ENCODE measurements at places on chromosomes 1 and 21.

DNA sequence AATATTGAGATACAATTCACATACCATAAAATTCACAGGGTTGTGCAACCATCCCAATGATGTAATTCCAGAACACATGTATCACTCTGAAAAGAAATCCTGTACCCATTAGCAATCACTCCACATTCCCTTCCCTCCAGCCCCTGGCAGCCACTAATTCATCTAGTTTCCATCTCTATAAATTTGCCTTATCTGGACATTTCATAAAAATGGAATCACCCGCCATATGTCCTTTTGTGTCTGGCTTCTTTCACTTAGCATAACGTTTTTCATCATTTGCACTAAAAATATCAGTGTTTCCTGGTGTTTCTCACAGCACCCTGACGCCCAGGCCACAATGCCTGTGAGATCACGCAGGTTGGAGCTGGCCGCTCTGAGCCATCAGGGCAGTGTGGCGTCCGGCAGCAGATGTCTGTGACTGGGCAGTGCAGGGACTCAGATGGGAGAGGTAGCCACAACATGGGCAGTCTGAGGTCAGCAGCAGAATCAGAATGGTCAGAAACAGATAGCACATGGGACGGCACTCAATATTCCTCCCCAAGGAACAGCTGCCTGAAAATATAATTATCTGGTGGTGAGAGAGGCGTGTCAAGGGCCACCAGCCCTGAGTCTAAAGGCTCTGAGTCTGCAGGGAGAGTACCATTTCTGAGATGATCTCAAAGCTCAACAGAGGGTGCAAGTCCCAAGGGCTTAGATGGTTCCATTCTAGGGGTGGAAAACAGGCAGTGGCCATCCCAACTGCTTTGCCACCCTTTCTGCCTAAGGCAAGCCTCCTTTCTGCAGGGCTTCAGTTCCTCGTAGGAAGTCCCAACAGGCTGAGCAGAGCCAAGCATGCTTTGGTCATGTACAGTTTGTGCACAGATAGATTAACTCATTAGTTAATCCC, 129.4 kb upstream of the EDN2 start:
- ATAC-seq, result no peak

- ATAC-seq, result no peak
These were observed 77.6 kb downstream of the EPHB2 start for GRCh38 chr1:22788254-22788661.

DNA sequence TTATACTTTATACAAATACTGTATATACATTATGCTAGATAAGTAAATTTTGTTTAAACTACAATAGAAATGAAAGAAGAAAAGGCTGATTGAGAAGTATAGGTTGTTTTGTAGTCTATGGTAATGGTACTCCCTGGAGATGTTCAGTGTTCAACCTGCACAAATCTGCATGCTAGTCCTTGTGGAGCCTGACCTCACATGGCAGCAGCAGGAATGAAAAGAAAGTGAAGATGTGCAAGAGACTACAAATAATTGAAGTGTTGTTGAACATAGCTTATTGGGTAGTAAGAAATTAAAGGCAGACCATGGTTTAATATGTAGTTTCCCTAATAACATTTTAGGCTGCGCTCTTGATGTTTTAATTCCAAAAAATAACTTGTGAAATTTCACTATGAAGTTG, 201.2 kb downstream of the TGFB2 start:
- ATAC-seq, result no peak

- ATAC-seq, result no peak
These were observed 47.2 kb upstream of the IFFO2 start for GRCh38 chr1:19003371-19004290.

- peak; percentile 66 for ATAC-seq
These were observed 33.1 kb downstream of the KCNJ15 start for GRCh38 chr21:38289705-38290485.

DNA sequence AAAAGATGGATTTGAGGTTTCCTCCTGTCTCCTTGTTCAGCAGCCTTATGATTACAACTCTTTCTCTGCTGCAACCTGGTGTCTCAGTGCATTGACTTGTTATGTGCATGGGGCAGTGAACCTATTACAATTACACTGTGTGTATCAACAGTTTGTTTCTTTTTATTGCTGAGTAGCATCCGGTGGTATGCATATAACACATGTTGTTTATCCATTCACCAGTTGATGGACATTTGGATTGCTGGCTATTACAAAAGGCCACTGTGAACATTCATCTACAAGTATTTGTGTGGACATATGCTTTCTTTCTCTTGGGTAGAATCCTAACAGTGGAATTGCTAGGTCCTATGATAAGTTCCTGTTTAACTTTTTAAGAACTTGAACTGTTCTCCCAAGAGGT, 65.9 kb downstream of the FMO4 start:
- ATAC-seq, result no peak

DNA sequence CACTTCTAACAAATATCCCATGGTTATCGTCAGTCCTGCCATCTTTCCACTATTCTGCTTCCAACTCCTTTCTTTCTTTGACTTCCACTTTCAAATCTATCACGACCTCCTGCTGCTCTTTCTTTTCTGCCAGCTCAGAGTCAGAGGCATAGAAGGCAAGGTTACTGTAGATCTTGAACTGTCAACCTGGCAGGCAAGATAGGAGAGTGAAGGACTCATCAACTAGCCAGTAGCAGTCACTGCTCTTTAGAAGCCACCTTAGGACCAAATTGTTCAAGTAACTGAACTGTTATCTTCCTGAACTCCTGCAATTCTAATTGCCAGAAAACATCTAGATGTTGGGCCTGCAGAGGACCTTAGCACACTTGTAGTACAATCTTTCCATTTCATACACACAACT, 13.1 kb upstream of the FCER1A start:
- no peak for ATAC-seq

- ATAC-seq, result no peak
These were observed 237.0 kb downstream of the TBX15 start for GRCh38 chr1:118751166-118751565.

GRCh38 chr21:41508415-41509144, 622 bp upstream of the TMPRSS2 start:
- ATAC-seq, result no peak

DNA sequence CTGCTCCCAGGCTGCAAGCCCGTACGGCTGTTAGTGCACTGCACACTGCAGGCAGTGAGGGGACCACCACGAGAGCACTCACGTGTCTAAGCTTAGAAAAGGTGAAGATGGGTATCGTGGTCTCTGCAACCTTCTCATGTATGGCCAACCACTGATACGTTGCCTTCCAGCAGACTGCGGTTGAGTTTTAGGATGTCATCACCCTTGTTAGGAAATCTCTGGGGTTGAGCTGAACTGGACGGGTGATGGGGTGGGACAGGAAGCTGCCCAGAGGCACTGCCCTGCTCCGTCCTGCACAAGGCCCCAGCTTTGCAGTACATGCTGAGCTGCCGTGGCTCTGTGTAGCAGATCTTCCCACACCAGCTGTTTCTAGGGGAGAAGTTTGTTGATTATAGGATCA, 43.3 kb downstream of the FAAP20 start:
- ATAC-seq, result peak; percentile 67

GRCh38 chr1:107867897-107868296, 97.1 kb downstream of the VAV3 start:
- ATAC-seq, result no peak

- peak; percentile 74 for ATAC-seq
These were observed 458 bp upstream of the ALPL start for GRCh38 chr1:21508580-21509350.

- no peak for ATAC-seq
These were observed 19.0 kb downstream of the BTG2 start for GRCh38 chr1:203324105-203325025.

All from gastroesophageal sphincter (tissue), 4 donors.